ENCODE measurements at places on chromosomes 2 and 18.

- DNase-seq: no peak
Measured at GRCh38 chr2:131045286-131046027, 47.8 kb downstream of the FAM168B start.

- DNase-seq: no peak
Measured at GRCh38 chr2:138421971-138422335, 79.6 kb upstream of the SPOPL start.

DNA sequence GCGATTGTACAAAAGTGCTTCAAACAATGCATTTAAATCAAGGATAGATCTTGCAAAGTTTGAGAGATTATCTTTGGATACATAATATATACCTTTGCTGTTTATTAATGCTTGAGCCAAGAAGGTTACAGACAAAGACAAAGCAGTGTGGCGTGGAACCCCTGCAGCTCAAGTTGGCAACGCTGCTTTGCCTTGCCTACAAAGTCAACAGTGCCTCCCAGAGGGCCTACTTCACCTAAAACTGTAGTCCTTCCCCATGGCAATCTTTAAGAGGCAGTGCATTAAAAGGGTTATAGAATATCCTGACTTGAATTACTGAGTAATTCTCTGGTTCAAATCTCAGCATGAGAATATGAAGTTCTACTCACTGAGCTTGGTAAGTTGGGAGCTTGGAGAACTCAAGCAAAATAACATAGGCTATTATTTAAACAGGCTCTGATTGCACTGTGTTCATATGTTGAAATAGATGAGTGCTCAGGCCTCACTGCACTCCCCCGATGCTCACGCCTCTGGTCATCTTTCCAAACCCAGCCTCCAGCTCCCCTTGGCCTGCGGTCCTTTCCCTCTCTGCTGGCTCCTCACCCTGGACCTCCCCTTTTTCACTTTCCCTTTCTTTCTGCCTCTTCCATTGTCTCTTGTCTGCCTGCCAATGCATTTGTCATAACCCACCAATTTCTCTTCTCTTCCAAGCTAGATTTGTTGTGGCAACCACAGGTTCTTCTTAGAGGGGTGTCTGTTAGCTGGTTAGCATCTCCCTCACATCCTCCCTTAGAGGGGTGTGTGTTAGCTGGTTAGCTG is 96.5 kb downstream of the MYT1L start:
- DNase-seq: no peak

DNA sequence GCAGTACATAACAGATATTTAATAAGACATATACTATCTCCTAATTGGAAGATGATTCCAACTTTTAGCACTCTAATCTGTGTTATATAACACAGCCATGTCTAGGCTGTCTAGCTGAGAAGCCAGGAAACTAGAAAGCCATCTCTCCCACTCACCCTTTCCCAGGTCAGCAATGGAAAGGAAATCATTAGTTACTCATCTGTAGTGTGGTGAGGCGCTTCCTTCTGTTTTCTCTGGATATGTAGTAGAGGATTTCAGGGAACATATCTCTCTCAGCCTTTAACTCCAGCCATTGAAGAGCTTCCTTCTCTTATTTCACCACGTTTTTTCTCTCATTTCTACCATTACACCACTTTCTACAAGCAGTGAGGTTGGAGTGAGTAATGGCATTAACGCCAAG is 19.4 kb downstream of the RBBP8 start:
- DNase-seq: no peak

- no peak for DNase-seq
Measured at GRCh38 chr18:74456349-74457042, 612 bp downstream of the DIPK1C start.

GRCh38 chr2:205002390-205002789 is 457.1 kb downstream of the PARD3B start:
- no peak for DNase-seq

- no peak for DNase-seq
Measured at GRCh38 chr2:17877811-17878280, 621 bp upstream of the KCNS3 start.

DNA sequence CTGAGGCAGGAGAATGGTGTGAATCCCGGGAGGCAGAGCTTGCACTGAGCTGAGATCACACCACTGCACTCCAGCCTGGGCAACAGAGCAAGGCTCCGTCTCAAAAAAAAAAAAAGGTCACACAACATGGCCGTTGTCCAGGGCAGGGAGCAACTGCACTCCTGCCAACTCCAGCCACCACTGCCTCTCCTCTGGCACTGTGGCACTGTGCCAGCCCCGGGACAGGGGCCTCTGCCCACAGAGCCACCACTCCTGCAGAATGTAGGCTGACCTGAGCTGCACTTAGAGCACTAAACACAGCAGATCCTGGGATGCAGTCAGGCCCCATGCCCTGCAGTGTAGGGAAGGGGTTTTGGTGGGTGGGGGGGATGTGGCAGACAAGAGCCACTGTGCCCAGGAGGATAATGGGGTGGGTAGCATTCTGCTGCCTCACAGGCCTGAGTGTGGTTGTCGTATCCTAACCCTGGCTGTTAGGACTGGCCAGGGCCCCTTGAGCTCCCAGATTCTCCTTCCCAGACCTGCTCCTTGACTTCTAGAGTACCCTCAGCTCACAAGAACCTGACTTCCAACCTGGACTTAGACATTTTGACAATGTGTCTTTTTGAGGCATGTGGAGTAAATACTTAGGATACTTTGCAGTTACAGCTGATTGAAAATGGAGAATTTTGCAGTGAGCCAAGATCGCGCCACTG is 69.4 kb upstream of the SH3RF3 start:
- no peak for DNase-seq

GRCh38 chr2:114659880-114660279 is 217.4 kb downstream of the DPP10 start:
- no peak for DNase-seq

- no peak for DNase-seq
Measured at GRCh38 chr2:74414881-74415761, 6.3 kb downstream of the C2orf81 start.

DNA sequence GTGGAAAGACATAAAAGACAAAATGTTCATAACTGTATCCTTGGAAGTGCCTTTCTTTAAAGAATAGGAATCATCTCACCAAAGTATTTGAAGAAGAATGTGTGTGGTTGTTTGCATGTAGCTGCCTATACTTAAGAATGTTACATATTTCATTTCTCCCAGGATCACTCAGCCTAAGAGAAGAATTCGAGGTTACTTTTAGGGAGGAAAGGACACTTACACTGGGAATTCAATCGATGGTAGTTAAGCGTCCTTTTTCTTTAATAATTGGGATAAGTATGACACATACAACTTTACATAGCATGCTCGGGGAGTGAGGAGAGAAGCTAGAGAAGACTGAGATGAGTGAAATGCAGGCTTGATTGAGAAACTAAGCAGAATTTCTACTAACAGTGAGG is 22.0 kb upstream of the CYP1B1 start:
- DNase-seq: no peak

DNA sequence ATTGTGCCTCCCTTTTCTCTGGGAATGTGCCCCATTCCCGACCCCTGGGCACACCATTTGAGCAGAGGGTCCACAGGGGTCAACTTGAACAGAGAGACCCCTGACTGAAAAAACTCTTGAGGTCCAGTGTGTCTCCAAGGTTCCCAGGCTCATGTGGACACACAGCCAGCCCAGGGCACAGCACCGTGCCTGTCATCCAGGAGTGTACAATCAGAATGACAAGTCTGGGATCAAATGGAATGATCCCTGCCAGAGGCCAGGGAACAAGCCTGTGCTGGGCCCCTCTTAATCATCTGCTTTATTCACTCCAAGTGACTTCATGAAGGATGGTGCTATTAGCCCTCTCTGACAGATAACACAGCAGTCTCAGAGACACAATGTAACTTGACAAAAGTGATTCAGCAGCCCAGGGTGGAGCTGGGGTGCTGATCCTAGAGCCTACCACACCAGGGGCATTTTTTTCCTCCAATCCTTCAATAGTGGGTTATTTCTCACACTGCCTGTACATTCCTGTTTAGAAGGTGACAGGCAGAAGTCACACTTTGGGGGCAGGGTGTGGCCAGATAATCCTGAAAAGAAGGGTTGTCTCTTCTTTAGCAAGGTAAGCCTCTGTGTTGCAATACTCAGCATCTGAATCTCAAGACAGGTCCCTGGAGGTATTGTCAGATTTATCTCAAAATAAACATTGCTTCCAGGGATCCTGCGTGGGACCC is 84.0 kb upstream of the TMEM200C start:
- DNase-seq: no peak

GRCh38 chr2:207833251-207833751 is 63.6 kb upstream of the FZD5 start:
- no peak for DNase-seq

- peak; percentile 73 for DNase-seq
Measured at GRCh38 chr2:46298522-46299353, 1.5 kb downstream of the EPAS1 start.

DNA sequence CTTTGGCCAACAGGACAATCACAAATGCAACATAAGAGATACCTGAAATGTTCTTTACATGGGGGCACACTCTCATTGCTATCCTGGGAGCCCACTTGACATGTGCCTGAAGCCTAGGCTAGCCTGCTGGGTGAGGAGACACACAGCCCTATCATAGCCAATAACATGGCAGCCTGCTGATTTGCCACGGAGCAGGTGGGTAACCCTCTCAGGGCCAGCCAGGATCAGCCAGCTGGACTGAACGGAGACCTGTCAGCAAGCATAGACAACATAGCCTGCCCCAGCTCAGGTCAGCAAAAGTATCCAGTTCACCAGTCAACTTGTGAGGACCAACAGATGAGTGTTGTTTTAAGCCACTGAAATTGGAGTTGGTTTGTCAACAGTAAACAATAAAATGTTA is 566.5 kb downstream of the DCDC2C start:
- no peak for DNase-seq

- DNase-seq: no peak
Measured at GRCh38 chr18:2657788-2658458, 2.4 kb downstream of the SMCHD1 start.

DNA sequence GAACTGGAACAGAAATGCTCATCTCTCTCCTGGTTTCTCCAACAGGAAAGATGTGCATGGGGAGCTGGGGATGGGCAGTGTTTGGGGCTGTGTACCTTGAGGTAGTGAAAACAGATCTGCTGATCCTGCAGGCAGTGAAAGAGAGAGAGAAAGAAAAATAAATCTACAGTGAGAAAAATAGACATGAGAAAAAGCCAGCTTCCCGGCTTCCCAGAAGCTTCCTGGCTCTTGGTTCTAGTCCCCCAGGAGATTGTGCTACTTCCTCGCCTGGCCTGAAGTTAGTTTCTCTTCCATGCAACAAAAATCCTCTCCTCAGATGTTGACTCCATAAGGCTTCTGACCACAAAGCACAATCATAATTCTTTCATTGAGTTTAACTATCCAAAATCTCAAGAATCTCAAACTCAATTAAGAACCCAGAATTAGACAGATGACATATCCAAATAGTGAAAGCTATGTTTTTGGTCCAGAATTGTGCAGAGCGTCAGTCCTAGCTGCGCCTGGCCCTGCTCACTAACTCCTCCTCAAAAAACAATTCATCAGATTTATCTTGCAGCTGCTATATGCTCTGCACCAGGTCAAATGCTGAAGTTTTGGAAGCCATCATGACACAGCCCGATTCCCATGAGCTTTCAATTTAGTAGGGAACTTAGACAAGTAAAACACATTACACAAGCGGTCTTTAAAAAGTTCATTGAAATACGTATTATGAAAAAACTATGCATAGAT is 20.1 kb upstream of the NAB1 start:
- no peak for DNase-seq

DNA sequence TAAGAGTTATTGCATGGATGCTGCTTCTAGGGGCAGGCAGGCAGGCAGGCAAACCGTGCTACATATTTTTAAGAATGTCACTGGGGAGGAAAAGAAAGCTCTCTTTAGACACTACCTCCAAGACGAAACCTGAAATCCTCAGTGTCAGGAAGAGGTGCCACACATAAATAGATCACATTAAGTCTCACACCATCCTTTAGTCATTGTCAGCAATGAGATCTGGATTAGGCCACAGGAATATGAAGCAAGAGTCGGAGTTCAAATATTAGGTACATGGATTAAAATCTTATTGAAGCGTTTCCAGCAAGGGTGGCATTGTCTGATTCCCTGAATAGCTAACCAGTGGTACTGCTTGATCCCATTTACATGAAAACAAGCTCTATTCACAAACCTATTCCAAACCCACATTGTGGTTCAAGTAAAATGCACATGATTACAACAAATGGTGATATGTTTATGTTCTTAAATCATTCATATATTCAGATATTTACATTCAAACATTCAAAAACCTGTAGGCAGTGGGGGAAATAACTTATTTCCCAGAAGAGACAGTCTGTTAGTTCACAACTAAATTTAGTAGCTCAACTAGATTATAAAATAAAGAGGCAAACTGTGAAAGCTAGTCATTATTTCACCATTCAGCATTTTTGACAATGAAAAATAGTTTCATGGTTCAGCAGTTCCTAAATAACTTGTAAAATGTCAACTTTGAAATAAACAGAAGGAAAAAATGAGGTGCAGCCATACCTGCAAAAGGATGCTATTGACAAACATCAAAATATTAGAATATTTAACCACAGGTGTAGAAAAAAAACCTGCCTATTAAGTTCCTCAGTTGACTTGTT is 195.4 kb upstream of the SIX3 start:
- no peak for DNase-seq

DNA sequence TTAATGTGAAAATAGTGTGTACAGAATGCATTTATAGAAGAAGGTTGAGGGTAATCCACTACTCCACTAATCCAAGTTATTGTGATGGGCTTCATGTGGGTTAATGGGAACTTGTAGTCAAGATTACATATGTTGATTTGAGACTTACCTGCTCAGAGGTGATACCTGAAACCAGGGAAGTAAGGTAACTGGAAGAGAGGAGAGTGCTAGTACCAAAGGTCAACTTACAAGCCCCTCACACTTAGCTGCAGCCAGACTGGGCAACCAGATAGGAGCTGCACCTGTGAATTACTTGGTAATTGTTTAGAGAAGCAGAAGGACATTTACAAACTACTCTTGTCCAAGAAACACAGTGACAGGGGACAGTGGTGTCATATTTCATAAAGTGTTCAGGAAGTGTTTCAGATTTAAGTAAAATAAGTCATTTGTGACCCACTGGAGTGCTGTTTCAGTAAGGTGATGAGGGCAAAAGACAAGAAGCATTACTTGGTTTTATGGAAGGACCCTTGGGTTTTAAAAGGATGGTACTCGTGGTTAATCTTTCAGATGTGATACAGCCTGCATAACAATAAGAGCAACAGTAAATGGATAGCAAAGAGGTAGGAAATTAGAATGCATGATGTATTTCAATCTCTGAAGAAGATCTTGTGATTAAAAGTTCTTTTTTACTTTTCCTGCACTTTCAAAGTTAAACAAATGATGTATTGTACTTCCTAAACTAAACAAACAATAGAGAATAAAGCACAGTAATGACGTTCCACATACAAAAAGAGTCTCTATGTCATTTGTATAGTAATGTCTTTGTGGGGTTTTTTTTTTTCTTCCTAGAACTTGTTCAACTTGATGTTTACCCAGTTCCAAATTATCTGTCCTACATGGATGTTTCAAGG is 189.3 kb downstream of the PHLPP1 start:
- DNase-seq: no peak

- DNase-seq: no peak
Measured at GRCh38 chr2:205731583-205731981, 49.3 kb downstream of the NRP2 start.

All from 8988T (cell line).